ENCODE measurements at places on chromosomes 16 and 17. TPM values are rescaled to one million over a fixed set of nuclear protein-coding genes. Genes with fewer than 3 reads are reported as not detected.

Gene PLSCR3
- 35.2 TPM for total RNA-seq

DNA sequence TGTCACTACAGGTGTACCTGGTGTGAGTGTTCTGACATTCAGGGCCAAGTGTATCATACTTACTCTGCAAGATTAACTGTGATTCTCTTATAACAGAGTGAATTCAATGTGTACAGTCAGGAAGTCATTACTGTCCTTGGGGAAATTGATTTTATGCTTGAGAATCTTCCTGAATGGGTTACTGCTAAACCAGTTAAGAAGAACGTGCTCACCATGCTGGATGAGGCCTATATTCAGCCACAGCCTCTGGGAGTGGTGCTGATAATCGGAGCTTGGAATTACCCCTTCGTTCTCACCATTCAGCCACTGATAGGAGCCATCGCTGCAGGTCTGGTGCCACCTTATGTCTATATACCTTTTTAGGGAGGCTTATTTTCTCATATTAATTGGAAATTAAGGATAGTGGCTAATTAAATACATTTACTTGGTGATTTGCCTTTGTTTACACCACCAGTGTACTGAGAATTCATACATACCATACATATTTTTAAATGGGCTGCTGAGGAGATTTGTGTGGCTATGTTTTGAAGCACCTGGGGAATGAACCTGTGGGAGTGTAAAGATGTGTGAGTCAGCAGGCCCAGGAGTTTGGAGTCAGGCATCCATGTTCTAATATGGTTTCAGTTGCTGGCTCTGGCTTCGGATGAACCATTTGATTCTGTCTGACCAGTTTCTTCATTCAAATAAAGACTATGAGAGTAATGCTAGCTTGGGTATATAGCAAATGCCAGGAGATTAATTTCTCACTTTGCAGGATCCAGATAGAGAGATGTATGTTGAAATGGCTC is 3.1 kb downstream of the ALDH3A2 start:
- H3K36me3 ChIP-seq = peaks cover 38% of the 10 kb centered on the region
- peaks cover 48% of the 10 kb centered on the region for H3K4me1 ChIP-seq
- no peak for DNase-seq
- no peaks in the 10 kb centered on the region for H3K27me3 ChIP-seq
- no peak overlapping the region for H3K27ac ChIP-seq
- no peak overlapping the region for H3K4me3 ChIP-seq

- H3K36me3 ChIP-seq = no peaks in the 10 kb centered on the region
- peaks cover 12% of the 10 kb centered on the region for H3K27me3 ChIP-seq
- H3K27ac ChIP-seq = peak overlapping the region; percentile 77
- H3K4me1 ChIP-seq = peaks cover 14% of the 10 kb centered on the region
- H3K4me3 ChIP-seq = peak overlapping the region; percentile 82
- DNase-seq = peak; percentile 82
Observed at GRCh38 chr17:7280519-7281073, 922 bp upstream of the SLC2A4 start.

DNA sequence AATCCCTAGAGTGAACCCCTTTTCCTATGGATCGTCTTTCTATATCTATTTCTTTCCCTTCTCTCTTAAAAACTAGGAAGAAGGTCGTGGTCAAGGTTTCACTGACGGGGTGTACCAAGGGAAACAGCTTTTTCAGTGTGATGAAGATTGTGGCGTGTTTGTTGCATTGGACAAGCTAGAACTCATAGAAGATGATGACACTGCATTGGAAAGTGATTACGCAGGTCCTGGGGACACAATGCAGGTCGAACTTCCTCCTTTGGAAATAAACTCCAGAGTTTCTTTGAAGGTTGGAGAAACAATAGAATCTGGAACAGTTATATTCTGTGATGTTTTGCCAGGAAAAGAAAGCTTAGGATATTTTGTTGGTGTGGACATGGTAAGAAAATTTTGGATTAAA is 9.6 kb downstream of the CYLD start:
- peaks cover 27% of the 10 kb centered on the region for H3K4me1 ChIP-seq
- no peaks in the 10 kb centered on the region for H3K27me3 ChIP-seq
- DNase-seq = no peak
- H3K4me3 ChIP-seq = no peak overlapping the region
- H3K36me3 ChIP-seq = peaks cover 64% of the 10 kb centered on the region

Measured in activated B cell treated with CpG ODN at 0.5 μM for 24 hours (primary cell).